Pulmonary artery endothelial cell (primary cell): ENCODE measurements at places on chromosomes 6 and 20.
A peak's percentile ranks its signal among the peaks of the same experiment; 100 is the strongest.

- DNase-seq = no peak
Measured at GRCh38 chr6:39778581-39779255, 13.5 kb upstream of the DAAM2 start.

GRCh38 chr20:24965065-24965919, 16.2 kb downstream of the CST7 start:
- no peak for DNase-seq

DNA sequence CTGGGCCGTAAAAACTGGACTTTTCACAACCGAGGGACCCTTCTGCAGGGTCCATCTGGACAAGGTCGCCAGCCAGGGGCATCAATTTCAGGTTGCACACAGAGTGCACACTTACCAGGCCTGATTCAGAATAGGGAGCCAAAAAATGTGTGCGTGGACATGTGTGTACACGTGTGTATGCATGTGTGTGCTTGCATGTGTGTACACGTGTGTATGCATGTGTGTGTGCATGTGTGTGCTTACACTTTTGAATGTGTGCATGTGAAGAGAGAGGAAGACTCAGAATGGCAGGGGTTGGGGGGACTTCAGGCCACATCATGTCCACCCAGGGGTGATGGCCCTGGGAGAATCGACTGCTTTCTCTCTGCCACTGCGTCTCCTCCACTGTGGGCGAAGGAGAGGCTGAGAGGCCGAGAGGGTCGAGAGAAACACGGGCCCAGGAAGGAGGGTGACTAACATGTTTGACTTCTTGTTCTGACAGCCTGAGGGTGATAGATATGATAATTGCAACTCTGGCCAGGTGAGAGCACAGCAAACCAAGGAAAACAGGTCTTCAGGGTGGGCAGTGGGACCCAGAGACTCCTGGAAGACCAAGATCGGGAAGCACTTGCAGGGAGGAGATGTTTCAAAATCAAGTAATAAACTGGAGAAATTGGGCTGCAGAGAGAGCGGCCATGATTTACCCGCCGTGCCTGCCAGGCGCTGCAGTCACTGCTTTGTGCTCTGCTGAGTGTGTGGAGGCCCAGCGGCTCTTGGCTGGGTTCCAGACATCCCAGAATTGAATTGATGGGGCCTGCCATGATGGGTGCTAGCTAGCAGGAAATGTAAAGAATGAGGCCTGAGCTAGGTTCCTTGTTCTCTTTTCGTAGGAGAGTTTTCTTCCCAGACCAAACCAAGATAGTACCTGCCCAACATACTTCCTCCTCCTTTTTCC, 310.8 kb downstream of the QKI start:
- DNase-seq = no peak

GRCh38 chr6:165692106-165692653, 29.1 kb upstream of the PDE10A start:
- DNase-seq = no peak

DNA sequence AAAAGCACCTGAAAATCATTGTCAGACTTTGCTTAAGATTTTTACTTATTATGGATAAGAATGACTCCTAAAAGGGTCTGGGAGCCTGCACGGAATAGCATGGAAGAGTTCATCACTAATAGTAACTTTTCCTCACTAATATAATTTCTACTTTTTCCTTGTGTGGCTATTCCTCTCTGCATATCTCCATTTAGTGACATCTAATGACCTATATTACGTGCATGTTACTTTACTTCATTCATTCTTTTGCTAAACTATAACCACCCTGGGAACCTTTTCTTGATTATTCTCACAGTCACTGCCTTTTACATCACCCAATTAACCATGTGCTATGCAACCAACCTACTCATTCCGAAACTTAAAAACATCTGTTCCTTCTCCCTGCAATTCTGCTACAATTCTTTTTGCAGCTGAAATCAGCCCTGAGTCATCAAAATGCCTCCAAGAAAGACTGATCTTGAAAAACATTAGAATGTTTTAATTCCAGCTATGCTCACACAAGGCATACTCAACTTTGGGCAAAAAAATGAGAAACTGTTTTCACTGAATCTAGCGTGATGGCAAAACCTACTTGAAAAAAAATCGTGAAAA, 313.3 kb downstream of the RNGTT start:
- no peak for DNase-seq

- DNase-seq = no peak
Measured at GRCh38 chr6:35919085-35919826, 1.6 kb downstream of the SRPK1 start.

DNA sequence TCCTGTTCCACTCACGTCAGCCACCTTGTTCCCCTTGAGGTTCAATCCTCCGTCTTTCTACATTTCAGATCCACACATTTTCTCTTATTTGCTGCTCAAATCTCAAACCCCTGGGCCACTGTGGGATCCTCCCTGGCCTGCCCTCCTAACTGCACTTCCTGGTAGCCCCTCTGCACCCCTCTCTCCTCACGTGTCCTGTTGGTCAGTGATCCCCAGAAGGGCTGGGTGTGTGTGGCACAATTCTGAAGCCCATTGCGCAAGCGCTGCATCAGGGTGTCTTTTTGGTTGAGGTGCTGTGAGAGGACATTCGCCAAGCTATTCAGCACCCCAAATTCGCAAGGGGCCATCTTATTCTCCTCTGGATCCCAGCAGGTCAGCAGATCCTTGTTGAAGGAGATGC, 2.3 kb downstream of the HLA-DMB start:
- no peak for DNase-seq

GRCh38 chr6:117232196-117232595, 33.2 kb upstream of the VGLL2 start:
- DNase-seq = no peak

DNA sequence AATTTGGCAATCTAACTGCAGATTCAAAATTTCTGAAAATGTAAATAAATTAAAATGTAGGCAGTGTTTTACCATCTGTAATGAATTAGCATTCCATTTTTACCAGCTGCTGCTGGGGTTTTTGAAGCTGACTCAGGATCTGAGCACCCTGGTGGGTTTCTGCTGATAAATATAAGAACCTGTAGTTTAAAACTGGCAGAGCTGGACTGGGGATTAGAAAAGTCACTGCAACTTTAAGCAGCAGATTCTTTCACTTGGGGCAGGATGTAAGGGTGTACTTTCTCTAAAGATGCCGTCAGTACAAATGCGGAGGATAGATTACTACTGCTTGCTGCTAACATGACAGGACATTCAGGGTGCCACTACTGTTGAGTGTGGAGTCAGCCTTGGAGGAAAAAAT, 341.8 kb downstream of the CDKAL1 start:
- no peak for DNase-seq

DNA sequence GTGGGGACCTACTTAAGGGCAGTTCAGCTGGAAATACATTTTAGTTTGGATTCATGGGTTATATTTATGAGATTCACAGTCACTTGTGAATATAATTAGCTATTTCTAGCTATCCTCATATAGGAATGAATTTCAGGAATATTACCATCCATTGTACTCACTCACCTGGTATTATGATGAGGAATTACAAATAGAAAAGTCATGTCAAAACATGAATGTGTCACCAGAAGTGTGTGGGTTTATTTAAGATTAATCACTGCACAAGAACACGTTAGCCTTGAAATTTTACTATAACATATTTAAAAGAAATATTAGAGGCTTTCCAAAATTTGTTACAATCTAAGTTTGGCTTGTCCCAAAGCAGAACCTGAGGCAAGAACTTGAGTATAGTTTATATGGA, 510.5 kb downstream of the PHF3 start:
- DNase-seq = no peak

- no peak for DNase-seq
Measured at GRCh38 chr20:16222859-16223411, 350.3 kb downstream of the KIF16B start.

- DNase-seq = no peak
Measured at GRCh38 chr20:8545212-8545611, 413.1 kb downstream of the PLCB1 start.

DNA sequence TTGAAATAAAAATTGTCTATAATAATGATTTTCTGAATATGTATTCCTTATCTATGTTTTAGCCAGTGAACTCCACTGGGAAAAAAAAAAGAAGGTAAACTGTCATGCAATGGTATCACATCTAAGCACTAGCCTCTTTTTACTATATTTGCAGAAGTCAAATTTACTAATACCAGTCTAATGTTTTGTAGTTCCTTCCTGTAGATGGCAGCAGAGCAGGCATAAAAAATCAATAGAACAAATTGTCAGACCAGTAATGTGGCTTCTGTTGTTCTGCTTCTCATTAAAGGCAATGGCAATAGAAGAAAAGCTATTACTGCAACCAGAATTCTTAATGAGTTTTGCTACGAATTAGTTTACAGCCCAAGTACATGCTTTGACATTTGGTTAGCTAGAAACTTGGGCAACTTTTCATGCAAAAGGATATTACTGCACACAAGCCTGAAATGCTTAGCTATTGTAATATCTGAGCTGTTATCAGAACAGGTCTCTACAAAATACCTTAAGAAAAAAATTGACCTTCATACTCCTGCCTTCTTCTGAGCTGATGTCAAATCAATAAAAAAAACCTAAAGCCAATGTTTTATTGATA, 476.9 kb downstream of the KHDRBS2 start:
- DNase-seq = no peak

DNA sequence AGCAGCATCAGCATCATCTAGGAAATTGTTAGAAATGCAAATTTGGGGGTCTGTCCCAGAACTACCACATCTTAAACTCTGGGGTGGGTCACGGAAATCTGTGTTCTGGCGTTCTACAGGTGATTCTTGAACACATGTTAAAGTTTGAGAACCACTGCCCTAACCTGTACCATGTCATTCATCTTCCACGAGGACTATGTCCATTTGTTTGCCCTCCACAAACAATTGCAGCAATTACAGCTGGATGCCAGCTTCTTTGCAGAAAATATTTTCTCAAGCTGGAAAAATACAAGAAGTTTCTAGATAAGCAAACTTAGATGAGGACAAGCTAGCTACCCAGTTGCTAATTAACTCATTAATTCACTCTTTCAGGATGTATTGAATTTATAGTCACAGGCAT, 54.1 kb downstream of the MAFB start:
- no peak for DNase-seq

GRCh38 chr6:43963203-43963602, 164.0 kb downstream of the MRPL14 start:
- DNase-seq = no peak

GRCh38 chr6:9520417-9521151, 894.3 kb downstream of the TFAP2A start:
- peak; percentile 89 for DNase-seq

- DNase-seq = no peak
Measured at GRCh38 chr6:128465368-128466343, 54.7 kb downstream of the PTPRK start.

DNA sequence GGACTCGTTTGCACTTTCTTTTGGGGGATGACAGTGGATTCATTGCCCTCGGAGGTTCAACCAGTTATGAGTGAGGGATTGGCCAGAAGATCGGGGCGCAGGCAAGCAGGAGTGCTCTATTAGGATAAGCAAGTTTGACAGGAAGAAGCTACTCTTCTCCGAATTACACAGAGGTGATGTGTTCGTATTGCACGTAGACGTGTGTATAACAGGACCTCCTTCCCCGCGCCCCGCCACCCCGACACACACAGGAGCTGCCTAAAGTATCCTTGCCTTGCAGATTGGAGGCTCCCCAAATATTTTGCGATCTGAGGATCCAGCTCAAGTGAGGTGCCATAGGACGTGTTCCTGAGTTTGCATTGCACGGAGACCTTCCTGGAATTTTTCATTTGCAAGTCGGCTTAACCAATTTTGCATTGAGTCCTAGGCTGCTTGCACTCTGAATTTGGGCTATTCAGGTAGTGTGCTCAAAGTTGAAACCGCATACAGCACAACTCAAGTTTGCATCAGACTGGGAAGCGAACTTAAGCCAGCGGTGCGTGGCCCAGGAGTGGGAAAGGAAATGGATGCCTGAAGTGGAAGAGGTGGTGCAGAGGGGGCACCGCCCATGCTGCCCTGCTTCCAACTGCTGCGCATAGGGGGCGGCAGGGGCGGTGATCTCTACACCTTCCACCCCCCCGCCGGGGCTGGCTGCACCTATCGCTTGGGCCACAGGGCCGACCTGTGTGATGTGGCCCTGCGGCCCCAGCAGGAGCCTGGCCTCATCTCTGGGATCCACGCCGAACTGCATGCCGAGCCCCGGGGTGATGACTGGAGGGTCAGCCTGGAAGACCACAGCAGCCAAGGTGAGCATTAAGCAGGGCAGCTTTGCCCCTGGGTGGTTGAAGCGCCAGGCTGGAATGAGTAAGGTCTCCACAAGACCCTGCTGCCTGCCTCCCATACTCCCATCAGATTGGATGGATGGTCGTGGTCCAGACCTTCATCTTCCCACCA, 770 bp downstream of the TCF19 start:
- DNase-seq = no peak

DNA sequence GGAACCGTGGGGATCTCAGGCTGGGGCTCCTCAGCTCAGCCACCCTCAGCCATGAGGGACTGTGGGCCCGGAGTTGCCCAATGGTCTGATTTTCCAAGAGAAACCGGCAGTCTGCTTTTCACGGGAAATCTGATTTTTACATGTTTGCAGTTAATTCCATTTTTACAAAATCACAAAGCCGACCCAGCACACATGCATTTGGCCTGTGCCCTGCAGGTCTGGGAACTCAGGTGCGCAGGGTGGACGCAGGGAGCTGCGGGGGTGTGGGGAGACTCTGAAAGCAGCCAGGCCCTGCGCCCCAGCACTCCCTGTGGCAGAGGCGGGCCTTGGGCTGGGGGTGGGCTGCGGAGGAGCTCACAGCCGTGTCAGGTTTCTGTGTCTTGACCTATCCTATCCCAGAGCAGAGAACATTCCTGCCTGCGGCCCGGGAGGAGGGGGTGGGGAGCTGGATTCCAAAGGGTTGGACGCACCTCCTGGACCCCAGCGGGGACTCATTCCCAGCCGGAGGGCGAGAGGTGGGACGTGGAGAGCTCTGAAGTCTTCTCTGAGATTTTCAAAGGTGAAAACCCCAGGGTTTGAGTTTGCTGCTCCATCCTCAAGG, 60.6 kb downstream of the ADNP start:
- no peak for DNase-seq

DNA sequence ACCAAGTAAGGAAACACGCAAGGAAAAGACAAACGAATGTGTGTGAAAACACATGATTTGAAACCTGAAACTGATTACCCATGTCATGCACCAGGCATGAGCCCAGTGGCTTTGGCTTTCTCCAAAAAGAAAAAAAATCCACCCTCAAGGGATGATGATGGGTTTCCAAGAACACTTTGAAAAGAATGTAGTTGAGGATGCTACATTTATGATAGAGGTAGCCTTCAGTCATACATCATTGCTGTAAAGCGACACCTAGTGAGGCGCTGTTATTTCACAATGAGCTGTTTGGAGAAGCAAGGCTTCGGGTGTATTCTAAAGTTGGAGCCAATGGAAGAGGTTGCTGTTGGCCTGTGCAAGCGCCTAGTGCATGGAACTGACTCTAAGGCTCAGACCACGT, 124.9 kb downstream of the SCML4 start:
- no peak for DNase-seq

GRCh38 chr6:126665551-126665950, 325.6 kb downstream of the CENPW start:
- no peak for DNase-seq

- no peak for DNase-seq
Measured at GRCh38 chr6:170452767-170453545, 100.2 kb downstream of the PSMB1 start.

- no peak for DNase-seq
Measured at GRCh38 chr6:90545448-90545847, 41.4 kb downstream of the MAP3K7 start.
